Left cardiac atrium (tissue), 4 donors: ENCODE measurements at places on chromosomes 2 and 18.

DNA sequence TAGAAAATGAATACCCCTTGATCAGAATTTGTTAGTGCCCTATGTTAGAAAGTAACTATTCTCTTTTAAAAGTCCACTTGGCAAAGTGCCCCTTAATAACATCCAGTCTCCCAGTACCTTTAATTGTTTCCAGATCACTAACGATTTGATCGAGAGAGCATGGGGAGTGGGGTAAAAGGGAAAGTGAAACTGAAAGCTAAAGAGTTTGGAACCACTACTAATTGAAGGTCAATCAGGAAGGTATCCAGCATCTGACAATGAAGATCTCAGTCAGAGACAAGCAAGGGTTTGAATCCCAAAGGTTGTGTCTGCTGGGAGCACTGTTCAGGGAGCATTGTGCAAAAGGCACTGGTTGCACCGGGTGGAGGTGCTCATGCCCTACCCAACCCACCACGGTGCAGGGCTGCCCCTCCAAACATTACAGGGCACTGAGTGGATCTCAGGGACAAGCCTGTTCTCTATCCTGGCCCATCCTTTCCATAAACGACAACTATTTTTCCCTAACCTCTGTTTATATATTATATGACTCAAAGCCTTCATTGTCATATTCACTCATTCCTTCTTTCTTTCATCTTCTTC, 14.6 kb upstream of the RIT2 start:
- no peak for DNase-seq

DNA sequence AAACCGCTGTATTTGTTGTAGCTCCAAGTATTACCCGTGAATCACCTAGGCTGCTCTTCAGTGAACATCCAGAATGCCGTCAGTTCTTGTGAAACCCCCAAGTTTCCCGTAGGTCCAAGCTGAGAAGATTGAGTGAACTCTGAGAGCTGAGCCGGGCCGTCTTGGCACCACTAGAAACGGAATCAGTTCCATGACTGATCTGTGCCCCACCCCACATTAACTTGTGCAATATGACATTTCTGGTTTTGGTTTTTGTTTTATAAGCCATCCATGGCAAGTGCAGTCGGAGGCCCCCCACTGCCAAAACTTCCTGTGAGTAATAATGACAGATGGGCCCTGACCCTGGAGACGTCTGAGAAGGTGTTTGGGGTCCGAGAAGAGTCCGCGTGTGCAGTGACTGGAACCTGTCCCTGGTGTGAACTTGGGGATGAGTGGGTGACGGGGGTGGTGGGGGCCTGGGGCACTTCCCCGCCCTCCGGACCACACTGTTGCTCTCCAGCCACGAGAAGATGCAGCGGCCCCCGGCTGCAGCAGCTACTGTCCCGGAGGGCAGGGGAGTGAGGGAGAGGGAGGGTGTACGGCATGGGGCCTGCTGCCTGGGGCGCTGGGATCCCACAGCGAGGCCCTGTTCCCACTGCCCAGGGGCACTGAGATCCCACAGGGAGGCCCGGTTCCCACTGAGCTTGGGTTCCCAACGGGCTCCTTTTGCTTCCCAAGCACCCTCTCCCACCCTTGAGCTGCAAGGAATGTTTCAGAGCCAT, 26.5 kb downstream of the NFATC1 start:
- DNase-seq = no peak

DNA sequence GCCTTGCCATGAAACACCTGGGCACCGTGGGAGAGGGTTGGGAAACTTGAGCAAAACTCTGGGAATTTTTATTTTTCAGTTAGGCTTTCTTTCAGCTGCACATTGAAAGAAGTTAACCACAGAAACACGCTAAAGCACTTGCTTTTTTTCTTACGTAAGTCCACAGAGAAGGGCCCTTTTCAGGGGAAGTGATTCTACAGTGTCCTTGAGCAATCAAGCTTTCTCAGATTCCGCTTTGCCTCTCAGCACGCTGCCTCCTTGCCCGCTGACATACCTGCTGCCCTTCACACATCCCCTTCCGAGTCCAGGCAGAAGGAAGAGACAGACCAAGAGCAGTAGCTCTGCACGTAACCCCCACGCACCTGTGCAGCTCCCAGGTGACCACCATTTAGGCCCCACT, 135.5 kb upstream of the MYT1L start:
- DNase-seq = no peak

- no peak for DNase-seq
Measured at GRCh38 chr2:80529466-80530165, 225.1 kb upstream of the LRRTM1 start.

DNA sequence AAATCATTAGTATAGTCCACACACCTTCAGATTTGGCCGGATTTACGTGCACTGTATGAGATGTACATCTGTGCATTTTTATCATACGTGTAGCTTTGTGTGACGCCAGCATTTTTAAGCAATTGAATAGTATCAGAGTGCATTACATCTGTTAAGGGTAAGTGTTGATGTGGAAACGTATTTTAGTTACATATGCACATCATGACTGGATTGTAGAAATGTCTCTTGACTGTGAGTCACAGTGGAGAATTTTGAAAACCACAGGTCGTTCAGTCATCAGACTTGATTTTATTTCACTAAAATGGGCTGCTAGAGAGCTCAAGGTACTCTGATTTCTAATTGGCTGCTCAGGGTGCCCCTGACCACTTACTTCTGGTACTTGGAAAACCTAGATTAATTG, 5.4 kb upstream of the GPBAR1 start:
- no peak for DNase-seq

- no peak for DNase-seq
Measured at GRCh38 chr2:112995346-112995920, 9.8 kb upstream of the IL36A start.

GRCh38 chr2:149686136-149687051, 98.8 kb upstream of the MMADHC start:
- DNase-seq = no peak

- no peak for DNase-seq
Measured at GRCh38 chr18:27860011-27860410, 316.9 kb downstream of the CDH2 start.

GRCh38 chr2:75424936-75425619, 135.7 kb downstream of the EVA1A start:
- no peak for DNase-seq
